ENCODE measurements at places on chromosomes 2 and 18.

DNA sequence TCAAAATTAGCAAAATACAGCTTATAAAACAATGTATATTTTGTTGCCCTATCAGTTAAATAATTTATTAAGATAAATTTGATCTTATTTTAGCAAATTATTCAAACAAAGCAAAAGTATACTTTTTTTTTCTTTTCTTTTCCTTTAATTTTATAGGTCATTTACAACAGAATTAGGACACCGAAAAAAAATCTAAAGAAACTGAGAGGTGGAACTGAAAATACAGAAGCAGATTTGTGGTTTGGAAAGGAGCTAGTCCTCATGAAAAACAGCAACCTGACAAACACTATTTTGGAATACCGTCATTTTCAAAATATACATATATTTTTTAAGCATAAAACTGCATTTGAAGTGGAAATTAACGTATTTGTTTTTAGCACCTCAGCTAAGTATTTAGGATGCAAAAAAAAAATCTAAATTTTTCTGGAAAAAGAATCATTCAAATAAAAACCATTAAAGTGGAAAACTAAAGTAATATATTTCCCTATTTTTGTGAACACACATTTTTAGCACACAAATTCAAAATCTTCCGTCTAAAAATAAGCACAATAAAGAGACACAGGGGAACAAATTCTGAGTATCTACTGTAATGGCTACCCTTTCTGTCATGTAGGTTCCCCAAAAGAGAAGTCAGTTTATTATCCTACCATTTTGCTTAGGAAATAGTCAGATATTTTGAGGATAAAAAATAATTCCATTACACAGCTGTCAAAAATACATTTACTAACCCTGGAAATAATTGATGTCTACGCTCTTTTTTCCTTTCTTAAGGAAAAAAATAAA lies 2.7 kb downstream of the CCDC88A start:
- DNase-seq: no peak

- no peak for DNase-seq
Observed at GRCh38 chr2:134080386-134081089, 173.3 kb upstream of the MGAT5 start.

GRCh38 chr18:11175266-11175979 lies 26.1 kb upstream of the PIEZO2 start:
- no peak for DNase-seq

- DNase-seq: no peak
Observed at GRCh38 chr2:168396131-168396530, 59.9 kb upstream of the CERS6 start.

Measured in GM12865 (cell line).